Heart right ventricle (tissue), 16 donors: ENCODE measurements at places on chromosomes 1 and 21. TPM values are rescaled to one million over a fixed set of nuclear protein-coding genes. Genes with fewer than 3 reads are reported as not detected.
A peak's percentile ranks its signal among the peaks of the same experiment; 100 is the strongest.

- no peaks in the 10 kb centered on the region for H3K4me1 ChIP-seq
- H3K27ac ChIP-seq: no peak overlapping the region
- no peak overlapping the region for H3K4me3 ChIP-seq
- DNase-seq: no peak
- H3K36me3 ChIP-seq: no peaks in the 10 kb centered on the region
- no peaks in the 10 kb centered on the region for H3K27me3 ChIP-seq
Observed at GRCh38 chr1:209319549-209319948, 264.0 kb upstream of the CAMK1G start.

DNA sequence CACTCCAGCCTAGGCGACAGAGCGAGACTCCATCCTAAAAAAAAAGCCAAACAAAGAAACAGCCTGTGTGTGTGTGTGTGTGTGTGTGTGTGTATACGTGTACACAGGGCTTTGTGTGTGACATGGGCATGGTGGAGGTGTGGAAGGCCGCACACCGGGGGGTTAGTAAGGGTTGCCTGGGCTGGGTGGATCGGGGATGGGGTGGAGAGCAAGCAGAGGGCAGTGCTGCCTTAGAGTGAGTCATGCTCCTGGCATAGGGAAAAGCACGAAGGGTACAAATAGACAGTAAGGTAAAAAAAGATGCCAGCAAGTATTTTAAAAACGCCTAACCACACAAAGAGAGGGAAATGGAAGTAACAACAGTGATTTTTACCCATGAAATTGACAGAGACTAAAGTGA is 6.2 kb downstream of the PRMT2 start:
- H3K27me3 ChIP-seq: no peaks in the 10 kb centered on the region
- no peak overlapping the region for H3K4me3 ChIP-seq
- H3K27ac ChIP-seq: no peak overlapping the region
- H3K36me3 ChIP-seq: peaks cover 72% of the 10 kb centered on the region

DNA sequence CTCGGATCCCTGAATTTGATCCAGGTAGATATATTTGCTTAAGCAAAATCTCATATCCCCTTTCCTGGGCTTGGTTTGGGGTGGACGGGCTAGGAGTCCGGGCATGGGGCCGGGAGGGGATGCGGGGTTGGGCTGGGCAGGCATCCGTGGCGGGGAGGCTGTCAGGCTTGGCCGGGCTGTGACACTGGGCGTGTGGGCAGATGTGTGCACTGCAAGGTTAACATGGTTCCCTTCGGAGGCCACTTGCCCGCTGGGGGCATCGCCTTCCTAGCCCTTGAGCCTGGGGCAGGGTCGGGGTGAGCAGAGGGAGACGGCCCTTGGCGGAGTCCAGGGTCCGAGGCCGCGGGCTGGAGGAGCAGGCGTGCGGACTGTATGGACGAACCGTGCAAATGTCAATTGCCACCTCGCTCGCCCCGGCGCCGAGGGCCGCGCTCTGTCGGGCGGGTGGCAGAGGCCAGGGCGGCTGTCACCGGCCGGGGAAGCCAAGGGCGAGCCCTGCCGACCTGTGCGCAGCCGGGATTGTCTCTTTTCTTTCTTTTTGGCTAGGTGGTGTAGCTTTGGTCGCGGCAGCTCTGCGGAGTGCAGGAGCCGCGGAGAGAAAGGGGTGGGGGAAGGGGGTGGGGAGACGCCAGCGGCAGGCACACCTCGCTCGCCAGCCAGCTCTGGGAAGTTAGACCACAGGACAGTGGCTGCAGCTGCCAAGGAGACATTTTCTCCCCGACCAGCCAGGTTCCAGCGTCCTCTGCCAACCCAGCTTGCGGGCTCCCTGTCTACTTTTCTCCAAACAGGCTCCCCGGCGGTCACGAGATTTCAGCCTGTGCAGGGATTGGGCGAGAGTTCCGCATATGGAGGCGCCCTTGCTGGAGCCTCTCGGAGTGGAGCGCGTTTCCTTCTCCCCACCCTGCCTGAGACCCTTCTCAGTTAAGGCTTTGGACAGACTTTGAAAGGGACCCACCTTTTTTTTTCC is 1.3 kb downstream of the RCOR3 start:
- no peaks in the 10 kb centered on the region for H3K27me3 ChIP-seq
- H3K4me3 ChIP-seq: peak overlapping the region; percentile 97
- peak overlapping the region; percentile 92 for H3K27ac ChIP-seq
- peak; percentile 84 for DNase-seq
- H3K4me1 ChIP-seq: peaks cover 29% of the 10 kb centered on the region

GRCh38 chr1:206797534-206798383 is 25.5 kb upstream of the IL10 start:
- no peak overlapping the region for H3K4me3 ChIP-seq
- H3K27ac ChIP-seq: no peak overlapping the region
- no peak for DNase-seq
- H3K27me3 ChIP-seq: no peaks in the 10 kb centered on the region
- no peaks in the 10 kb centered on the region for H3K4me1 ChIP-seq

- H3K4me3 ChIP-seq: no peak overlapping the region
- H3K4me1 ChIP-seq: no peaks in the 10 kb centered on the region
- H3K27me3 ChIP-seq: no peaks in the 10 kb centered on the region
- no peak overlapping the region for H3K27ac ChIP-seq
Observed at GRCh38 chr1:15107911-15108310, 45.6 kb upstream of the TMEM51 start.

ABCG1 gene
- total RNA-seq: 10.8 TPM

DNA sequence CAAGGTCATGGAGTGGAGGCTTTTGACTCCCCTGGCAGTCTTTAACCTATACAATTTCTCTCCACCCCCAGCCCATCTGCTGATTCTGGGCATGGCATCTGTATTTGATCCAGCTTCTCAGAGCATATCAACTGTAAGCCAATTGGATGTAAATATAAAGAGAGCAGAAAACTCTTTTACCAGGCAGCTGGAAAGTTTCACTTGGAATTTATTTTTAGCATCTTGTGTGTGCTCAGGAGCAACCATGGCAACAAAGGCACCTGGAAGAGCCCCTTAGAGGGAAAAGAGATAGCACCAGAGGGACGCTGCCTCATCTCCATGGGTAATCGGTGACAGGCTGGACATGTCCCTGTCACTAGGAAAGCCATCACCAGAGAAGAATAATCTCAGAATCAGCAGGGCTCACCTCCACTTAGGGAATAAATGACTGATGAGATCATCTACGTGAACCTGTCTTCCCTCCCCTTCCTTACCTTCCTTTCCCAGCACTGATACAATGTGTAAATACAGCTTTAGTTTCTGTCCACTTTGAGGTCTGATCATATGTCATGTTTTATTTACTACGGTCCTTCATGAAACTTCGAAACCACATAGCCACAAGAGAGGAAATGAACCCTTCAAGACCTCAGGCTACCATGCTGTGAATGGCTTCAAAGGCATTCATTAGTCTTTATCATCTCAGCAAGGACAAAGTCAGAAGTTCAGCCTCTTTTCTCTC is 25.3 kb upstream of the SIPA1L2 start:
- no peaks in the 10 kb centered on the region for H3K36me3 ChIP-seq
- H3K4me1 ChIP-seq: peaks cover 8% of the 10 kb centered on the region
- peaks cover 23% of the 10 kb centered on the region for H3K27me3 ChIP-seq
- no peak overlapping the region for H3K4me3 ChIP-seq
- no peak for DNase-seq

NCF2 gene
- 2.2 TPM for total RNA-seq

C2CD2 gene
- 4.9 TPM for total RNA-seq

TBX19 gene
- 0.28 TPM for total RNA-seq

- no peaks in the 10 kb centered on the region for H3K36me3 ChIP-seq
- no peak overlapping the region for H3K27ac ChIP-seq
- no peak overlapping the region for H3K4me3 ChIP-seq
- H3K27me3 ChIP-seq: no peaks in the 10 kb centered on the region
- no peak for DNase-seq
Observed at GRCh38 chr1:53129891-53130597, 12.4 kb downstream of the SLC1A7 start.
